GM23338 (cell line): ENCODE measurements at places on chromosomes 5 and 9. TPM values are rescaled to one million over a fixed set of nuclear protein-coding genes. Genes with fewer than 3 reads are reported as not detected.
A peak's percentile ranks its signal among the peaks of the same experiment; 100 is the strongest.

Gene CLINT1
- total RNA-seq: 82.1 and 101 TPM in 2 replicates

Gene UBE2QL1
- total RNA-seq: 0.82 and 0.83 TPM in 2 replicates

Gene COL5A1
- total RNA-seq: 12.3 and 13.1 TPM in 2 replicates

- no peaks in the 10 kb centered on the region for H3K27me3 ChIP-seq
- H3K4me3 ChIP-seq: no peak overlapping the region
These were observed 270.6 kb downstream of the MLLT3 start for GRCh38 chr9:20351715-20352114.

Gene LURAP1L
- total RNA-seq: 0.74 and 1.2 TPM in 2 replicates

DNA sequence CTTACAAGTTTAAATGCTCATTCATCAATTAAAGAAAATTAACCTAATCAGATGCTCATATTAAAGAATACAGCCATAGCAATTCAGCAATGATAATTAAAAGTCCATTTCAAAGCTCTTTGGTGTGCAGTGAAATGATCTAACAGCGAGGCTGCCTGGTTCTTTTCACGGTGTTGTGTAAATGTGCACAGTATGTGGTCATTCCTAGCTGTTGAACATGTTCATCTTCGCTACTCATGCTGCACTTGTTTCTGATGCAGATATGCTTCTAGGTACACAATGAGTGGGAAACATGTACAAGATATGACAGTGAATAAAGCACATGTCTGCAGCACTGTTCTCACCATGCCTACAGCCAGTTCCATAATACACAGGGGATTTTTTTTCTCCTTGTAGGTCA lies 163.5 kb downstream of the NR2F1-AS1 start:
- H3K36me3 ChIP-seq: no peaks in the 10 kb centered on the region
- no peaks in the 10 kb centered on the region for H3K27me3 ChIP-seq
- DNase-seq: no peak
- peaks cover 22% of the 10 kb centered on the region for H3K4me1 ChIP-seq

DNA sequence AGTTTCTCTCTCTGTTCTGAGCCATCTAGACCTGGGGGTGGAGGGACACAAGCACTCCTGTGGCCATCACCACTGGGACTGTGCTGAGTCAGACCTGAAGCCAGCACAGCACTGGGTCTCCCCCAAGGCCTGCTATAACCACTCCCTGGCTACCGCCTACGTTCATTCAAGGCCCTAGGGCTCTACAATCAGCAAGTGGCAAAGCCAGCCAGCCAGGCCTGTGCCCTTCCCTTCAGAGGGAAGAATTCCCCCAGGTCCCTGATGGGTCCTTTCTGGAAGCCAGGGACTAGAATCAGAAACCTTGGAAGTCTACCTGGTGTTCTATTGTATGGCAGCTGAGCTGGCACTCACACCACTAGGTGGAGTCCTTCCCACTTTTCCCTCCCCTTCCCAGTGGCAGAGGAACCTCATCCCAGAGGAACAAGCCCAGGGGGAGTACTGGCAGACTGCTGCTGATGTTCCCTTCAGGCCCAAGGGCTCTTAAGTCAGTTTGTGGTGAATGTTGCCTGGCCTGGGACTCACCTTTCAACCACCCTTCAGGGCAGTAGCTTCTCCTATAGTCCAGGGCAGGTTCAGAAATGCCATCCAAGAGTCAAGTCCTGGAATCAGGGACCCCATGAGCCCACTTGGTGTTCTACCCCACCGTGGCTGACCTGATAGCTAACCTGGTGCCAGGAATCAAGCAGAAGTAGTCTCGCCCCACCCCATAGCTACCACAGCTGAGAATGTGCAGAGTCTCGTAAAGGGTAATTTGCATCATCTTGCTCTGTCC lies 20.0 kb downstream of the JMY start:
- no peaks in the 10 kb centered on the region for H3K27me3 ChIP-seq
- peaks cover 28% of the 10 kb centered on the region for H3K4me1 ChIP-seq
- H3K36me3 ChIP-seq: no peaks in the 10 kb centered on the region
- H3K27ac ChIP-seq: no peak overlapping the region

Gene CD74
- 49.8 and 54.8 TPM in 2 replicates for total RNA-seq

- no peak overlapping the region for H3K27ac ChIP-seq
- peaks cover 12% of the 10 kb centered on the region for H3K4me1 ChIP-seq
- no peak for DNase-seq
These were observed 4.6 kb downstream of the CCT5 start for GRCh38 chr5:10254686-10255085.

GRCh38 chr5:40021007-40021406 lies 596.2 kb upstream of the DAB2 start:
- no peaks in the 10 kb centered on the region for H3K4me1 ChIP-seq
- no peak overlapping the region for H3K27ac ChIP-seq
- DNase-seq: no peak
- H3K36me3 ChIP-seq: 0 out of 2 replicates have a peak, but pooled peaks cover 5% of the 10 kb centered on the region
- no peaks in the 10 kb centered on the region for H3K27me3 ChIP-seq
- no peak overlapping the region for H3K4me3 ChIP-seq

Gene SOX30
- total RNA-seq: 1.3 and 1.4 TPM in 2 replicates

GRCh38 chr9:121362813-121363621 lies 7.0 kb downstream of the STOM start:
- H3K36me3 ChIP-seq: no peaks in the 10 kb centered on the region
- H3K27ac ChIP-seq: no peak overlapping the region
- H3K4me3 ChIP-seq: no peak overlapping the region
- peaks cover 11% of the 10 kb centered on the region; the same call in 1 of the 2 replicates for H3K4me1 ChIP-seq
- H3K27me3 ChIP-seq: no peaks in the 10 kb centered on the region

DNA sequence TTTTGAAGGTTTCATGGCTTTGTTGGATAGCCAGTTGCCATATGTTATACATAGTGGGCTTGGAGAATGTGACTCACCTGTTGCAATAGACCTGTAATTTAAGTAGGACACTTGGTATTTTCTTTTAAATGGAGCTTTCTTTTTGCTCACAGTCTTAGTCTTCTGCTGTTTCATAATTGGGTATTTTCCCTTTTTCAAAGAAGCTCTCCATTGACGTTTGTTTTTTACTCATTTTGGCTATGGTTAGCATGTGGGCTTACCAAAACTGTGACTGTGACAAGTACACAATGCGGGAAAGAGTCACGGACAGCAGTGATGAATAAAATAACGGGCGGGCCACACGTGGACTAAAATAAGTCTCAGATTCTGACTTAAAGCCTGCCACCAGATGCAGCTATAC lies 23.2 kb upstream of the RNF20 start:
- no peaks in the 10 kb centered on the region for H3K27me3 ChIP-seq
- no peaks in the 10 kb centered on the region for H3K36me3 ChIP-seq
- no peak for DNase-seq
- H3K4me1 ChIP-seq: peaks cover 41% of the 10 kb centered on the region
- H3K27ac ChIP-seq: no peak overlapping the region
- H3K4me3 ChIP-seq: no peak overlapping the region

GRCh38 chr5:98069876-98070512 lies 703.5 kb upstream of the RGMB start:
- H3K4me1 ChIP-seq: no peaks in the 10 kb centered on the region
- H3K27ac ChIP-seq: no peak overlapping the region
- no peak overlapping the region for H3K4me3 ChIP-seq
- H3K27me3 ChIP-seq: no peaks in the 10 kb centered on the region

Gene ADGRV1
- 139 and 149 TPM in 2 replicates for total RNA-seq

DNA sequence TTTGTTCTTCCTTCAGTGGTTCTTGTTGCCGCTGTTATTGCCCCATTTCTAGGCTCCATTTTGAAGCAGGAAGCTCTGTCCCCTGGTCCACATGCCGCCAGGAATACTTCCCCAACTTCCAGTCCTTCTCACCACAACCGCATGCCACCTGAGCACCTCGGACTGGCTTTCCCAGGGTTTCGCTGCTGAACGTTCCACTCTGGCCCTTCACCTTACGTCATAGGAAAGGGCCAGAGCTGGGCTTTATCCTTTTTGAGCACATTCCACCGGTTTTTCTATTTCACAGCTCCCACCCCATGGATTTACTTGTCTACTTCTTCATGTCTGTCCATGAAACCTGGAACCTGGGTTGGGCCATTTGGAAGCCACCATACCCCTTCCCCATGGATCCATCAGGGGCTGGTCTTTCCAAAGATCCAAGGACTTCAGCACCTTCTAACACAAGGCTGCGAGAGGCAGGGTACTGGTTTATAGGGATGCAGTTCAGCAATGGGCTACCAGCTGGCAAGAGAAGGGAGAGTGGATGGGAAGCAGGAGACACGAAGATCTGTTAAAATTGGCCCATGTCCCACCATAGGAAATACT lies 557.4 kb downstream of the BNC2 start:
- DNase-seq: no peak
- H3K27me3 ChIP-seq: no peaks in the 10 kb centered on the region
- H3K4me3 ChIP-seq: no peak overlapping the region
- H3K27ac ChIP-seq: no peak overlapping the region

DNA sequence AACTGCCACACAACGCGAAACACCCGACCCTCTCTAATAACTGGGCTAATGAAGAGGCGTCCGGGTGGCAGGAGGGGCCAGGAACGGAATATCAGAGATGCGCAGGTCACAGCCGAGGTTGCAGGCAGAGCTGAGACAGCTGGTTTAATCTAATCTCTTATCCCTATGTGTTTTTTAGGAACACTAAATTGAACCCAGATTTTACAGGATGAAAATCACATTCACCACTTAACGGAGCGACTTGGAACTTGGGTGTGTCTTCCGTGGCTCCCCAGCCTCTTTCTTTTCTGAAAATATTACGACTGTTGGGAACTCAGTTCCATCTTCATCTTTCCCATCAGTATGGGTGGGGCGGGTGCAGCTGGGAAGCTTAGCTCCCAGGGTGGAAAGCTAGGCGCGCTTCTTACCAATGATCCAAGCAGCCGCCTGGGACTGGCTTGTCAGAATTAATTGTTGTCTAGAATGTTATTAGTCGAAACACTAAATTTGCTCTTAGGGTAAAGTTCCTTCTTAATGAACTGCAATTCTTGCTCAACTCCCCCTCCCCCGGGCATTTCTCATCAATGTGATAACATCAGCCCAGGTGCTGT lies 92.5 kb downstream of the IRX2 start:
- H3K27me3 ChIP-seq: no peaks in the 10 kb centered on the region
- no peak overlapping the region for H3K4me3 ChIP-seq
- no peaks in the 10 kb centered on the region for H3K4me1 ChIP-seq
- H3K36me3 ChIP-seq: no peaks in the 10 kb centered on the region

GRCh38 chr9:85215961-85216360 lies 525.8 kb downstream of the AGTPBP1 start:
- peaks cover 25% of the 10 kb centered on the region for H3K4me1 ChIP-seq
- H3K27ac ChIP-seq: no peak overlapping the region

GRCh38 chr5:44821164-44821563 lies 12.4 kb downstream of the MRPS30 start:
- no peak overlapping the region for H3K4me3 ChIP-seq
- no peak for DNase-seq
- H3K4me1 ChIP-seq: no peaks in the 10 kb centered on the region; the same call in 1 of the 2 replicates

DNA sequence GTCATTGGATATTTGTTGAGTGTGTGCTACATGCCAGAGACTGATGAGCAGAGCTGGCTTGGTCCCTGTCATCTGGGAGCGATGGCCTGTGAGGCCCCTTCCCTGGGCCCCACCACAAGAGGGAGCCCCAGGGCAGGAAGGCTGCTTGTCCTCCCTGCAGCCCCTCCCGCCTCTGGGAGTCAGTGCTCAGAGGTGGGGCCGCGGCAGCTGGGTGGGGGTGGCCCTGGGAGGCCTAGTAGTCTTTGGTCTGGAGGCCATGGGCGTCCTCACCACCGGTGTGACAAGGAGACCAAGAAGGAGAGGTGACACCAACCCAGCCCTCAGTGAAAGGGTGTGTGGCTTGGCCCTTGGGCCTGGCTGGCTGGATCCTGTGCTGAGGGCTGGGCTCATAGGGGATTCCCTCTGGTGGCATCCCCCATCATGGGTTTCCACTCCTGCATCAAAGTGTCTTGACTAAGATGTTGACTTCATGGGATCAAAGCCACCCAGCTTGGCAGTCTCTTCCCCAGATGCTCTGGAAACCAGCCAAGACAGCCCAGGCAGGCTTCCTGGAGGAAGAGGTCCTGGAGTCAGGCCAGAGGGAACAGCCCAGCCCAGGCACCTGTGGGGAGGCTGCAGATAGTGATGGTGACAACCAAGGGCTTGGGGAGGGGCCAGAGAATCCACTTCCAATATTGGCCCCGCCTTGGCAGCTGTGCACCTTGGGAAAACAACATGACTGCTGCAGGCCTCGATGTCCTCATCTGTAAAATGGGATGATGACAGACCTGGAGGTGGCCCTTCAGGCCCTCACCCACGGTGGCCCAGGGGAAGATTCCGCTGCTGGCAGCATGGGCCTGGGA lies 166.7 kb downstream of the GAPVD1 start:
- no peaks in the 10 kb centered on the region for H3K4me1 ChIP-seq
- H3K4me3 ChIP-seq: no peak overlapping the region
- peak; percentile 54 for DNase-seq
- H3K27me3 ChIP-seq: no peaks in the 10 kb centered on the region

GRCh38 chr5:14245132-14245925 lies 102.2 kb downstream of the TRIO start:
- H3K27me3 ChIP-seq: no peaks in the 10 kb centered on the region
- peaks cover 58% of the 10 kb centered on the region for H3K4me1 ChIP-seq
- H3K36me3 ChIP-seq: no peaks in the 10 kb centered on the region
- no peak for DNase-seq
- H3K27ac ChIP-seq: no peak overlapping the region
- no peak overlapping the region for H3K4me3 ChIP-seq

Gene HAVCR1
- not detected in 2 replicates for total RNA-seq

Gene KLHL9
- 22.1 and 24.0 TPM in 2 replicates for total RNA-seq

GRCh38 chr5:60332244-60333004 lies 367.5 kb downstream of the DEPDC1B start:
- H3K27me3 ChIP-seq: no peaks in the 10 kb centered on the region
- H3K4me1 ChIP-seq: no peaks in the 10 kb centered on the region
- no peak for DNase-seq
- no peak overlapping the region for H3K27ac ChIP-seq
- no peaks in the 10 kb centered on the region for H3K36me3 ChIP-seq
- H3K4me3 ChIP-seq: no peak overlapping the region

DNA sequence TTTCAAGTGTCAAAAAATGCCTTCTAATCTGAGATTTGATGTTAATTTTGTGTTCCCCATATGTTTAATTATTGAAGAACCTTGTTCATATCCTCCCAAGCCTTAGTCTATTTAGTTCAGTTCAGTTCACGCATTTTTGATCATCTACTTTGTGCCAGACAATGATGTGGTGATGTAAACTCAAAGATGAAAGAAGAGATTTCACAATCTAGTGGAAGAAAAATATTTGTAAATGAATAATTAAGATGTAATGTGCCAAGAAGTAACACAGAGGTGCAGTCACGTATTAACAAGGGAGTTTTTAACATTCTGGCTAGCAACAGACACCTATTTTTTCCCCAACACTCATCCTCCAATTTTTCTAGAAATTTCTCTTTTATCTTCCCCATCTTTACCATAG lies 22.1 kb upstream of the KIF2A start:
- H3K4me3 ChIP-seq: no peak overlapping the region
- no peak for DNase-seq
- no peak overlapping the region for H3K27ac ChIP-seq
- no peaks in the 10 kb centered on the region for H3K4me1 ChIP-seq
- H3K27me3 ChIP-seq: no peaks in the 10 kb centered on the region

GRCh38 chr9:136952321-136952850 lies 313 bp downstream of the LCN12 start:
- no peaks in the 10 kb centered on the region for H3K36me3 ChIP-seq
- no peak overlapping the region for H3K4me3 ChIP-seq
- no peak overlapping the region for H3K27ac ChIP-seq
- peaks cover 9% of the 10 kb centered on the region for H3K4me1 ChIP-seq
